Progenitor cell of endocrine pancreas (in vitro differentiated cells): ENCODE measurements at places on chromosomes 1 and 21. TPM values are rescaled to one million over a fixed set of nuclear protein-coding genes. Genes with fewer than 3 reads are reported as not detected.

CYP2J2 gene
- total RNA-seq = 0.58 and 1.0 TPM in 2 replicates

UMODL1 gene
- total RNA-seq = 0.19 TPM in 1 of 2 replicates, not detected in the other

DNA sequence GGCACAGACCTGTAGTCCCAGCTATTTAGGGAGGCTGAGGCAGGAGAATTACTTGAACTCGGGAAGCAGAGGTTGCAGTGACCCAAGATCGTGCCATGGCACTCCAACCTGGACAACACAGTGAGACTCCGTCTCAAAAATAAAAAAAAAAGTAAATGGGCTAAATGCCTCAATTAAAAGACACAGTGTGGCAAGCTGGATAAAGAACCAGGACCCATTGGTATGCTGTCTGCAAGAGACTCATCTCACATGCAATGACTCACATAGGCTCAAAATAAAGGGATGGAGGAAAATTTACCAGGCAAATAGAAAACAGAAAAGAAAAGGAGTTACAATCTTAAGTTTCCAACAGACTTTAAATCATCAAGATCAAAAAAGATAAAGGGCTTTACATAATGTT is 40.3 kb downstream of the ACBD6 start:
- no peaks in the 10 kb centered on the region for H3K4me1 ChIP-seq
- H3K27ac ChIP-seq = no peak overlapping the region
- no peak for DNase-seq

GRCh38 chr1:186838380-186839040 is 9.8 kb downstream of the PLA2G4A start:
- H3K27me3 ChIP-seq = no peaks in the 10 kb centered on the region
- H3K27ac ChIP-seq = no peak overlapping the region
- DNase-seq = no peak
- no peak overlapping the region for H3K4me3 ChIP-seq
- H3K4me1 ChIP-seq = peaks cover 4% of the 10 kb centered on the region

KRTAP19-1 gene
- not detected in 2 replicates for total RNA-seq

GRCh38 chr1:30855686-30856259 is 52.8 kb downstream of the SDC3 start:
- H3K4me1 ChIP-seq = peaks cover 1% of the 10 kb centered on the region
- no peak overlapping the region for H3K27ac ChIP-seq
- no peaks in the 10 kb centered on the region for H3K36me3 ChIP-seq
- H3K27me3 ChIP-seq = peaks cover 7% of the 10 kb centered on the region
- no peak overlapping the region for H3K4me3 ChIP-seq
- no peak for DNase-seq

GRCh38 chr1:154629675-154630073 is 21.7 kb upstream of the ADAR start:
- no peaks in the 10 kb centered on the region for H3K36me3 ChIP-seq
- H3K4me3 ChIP-seq = no peak overlapping the region
- no peak overlapping the region for H3K27ac ChIP-seq
- peaks cover 12% of the 10 kb centered on the region for H3K27me3 ChIP-seq

SLC16A4 gene
- 0.46 and 1.0 TPM in 2 replicates for total RNA-seq

DNA sequence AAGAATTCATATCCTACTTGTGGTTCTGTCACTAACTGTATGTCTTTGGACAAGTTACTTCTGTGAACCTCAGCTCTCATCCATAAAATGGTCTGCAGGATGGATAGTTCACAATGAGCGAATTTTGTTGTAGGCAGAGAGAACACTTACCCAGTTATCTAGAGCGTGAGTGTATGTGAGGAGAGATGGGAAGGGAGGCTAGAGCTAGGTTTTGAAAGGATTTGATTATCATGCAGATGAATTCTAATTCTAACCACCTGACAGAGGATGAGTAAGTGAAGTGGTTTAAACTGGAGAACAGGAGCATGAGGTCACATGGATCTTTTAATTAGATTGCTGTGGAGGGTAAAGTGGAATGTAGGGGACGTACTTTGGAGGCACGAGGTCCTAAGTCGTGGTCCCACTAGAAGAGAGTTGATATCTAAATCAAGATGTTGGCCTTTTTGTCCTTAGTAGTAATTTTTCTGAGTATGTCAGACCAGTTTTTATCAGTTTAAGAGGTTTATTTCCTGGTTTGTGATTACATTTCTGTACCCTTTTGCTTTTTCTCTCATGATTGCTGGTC is 5.0 kb downstream of the SUCO start:
- DNase-seq = no peak
- H3K4me3 ChIP-seq = no peak overlapping the region
- H3K36me3 ChIP-seq = no peaks in the 10 kb centered on the region
- peaks cover 39% of the 10 kb centered on the region for H3K4me1 ChIP-seq

PGLYRP3 gene
- total RNA-seq = not detected in 2 replicates

DNA sequence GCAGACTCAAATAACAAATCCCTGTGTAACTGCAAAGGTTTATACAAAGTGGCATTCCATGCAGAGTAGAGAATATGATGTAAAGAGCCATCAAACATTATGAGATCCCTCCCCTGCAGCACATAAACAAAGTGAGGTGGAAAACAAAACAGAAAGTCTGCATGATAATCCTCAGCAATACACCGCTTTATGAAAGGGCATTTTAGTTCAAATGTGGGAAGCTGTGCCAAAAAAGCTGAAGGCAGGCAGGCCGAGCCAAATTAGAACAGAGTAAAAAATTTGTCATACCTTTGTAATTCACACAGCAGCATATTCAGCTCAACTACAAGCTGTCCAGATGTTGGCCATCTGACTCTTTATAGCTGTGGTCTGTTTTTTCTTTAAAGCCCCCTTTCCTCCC is 113.5 kb downstream of the LHX9 start:
- no peak for DNase-seq
- no peaks in the 10 kb centered on the region for H3K4me1 ChIP-seq
- H3K4me3 ChIP-seq = no peak overlapping the region

GRCh38 chr1:155514582-155515187 is 47.9 kb downstream of the ASH1L start:
- H3K27me3 ChIP-seq = no peaks in the 10 kb centered on the region
- no peak overlapping the region for H3K27ac ChIP-seq
- H3K4me1 ChIP-seq = no peaks in the 10 kb centered on the region
- no peak for DNase-seq
- no peak overlapping the region for H3K4me3 ChIP-seq
- H3K36me3 ChIP-seq = peaks cover 12% of the 10 kb centered on the region

TAS1R3 gene
- total RNA-seq = 1.1 and 1.2 TPM in 2 replicates
